HFF-Myc (cell line): ENCODE measurements at places on chromosomes 4 and X.

GRCh38 chr4:132493476-132493875 lies 655.6 kb upstream of the PCDH10 start:
- DNase-seq: no peak

GRCh38 chr4:16573206-16573605 lies 325.2 kb downstream of the LDB2 start:
- DNase-seq: no peak

GRCh38 chrX:120575379-120576114 lies 14.8 kb upstream of the CUL4B start:
- no peak for DNase-seq

- no peak for DNase-seq
Observed at GRCh38 chr4:39067451-39067850, 5.4 kb downstream of the KLHL5 start.

GRCh38 chr4:55980725-55981124 lies 32.0 kb downstream of the CEP135 start:
- DNase-seq: no peak
